ENCODE measurements at places on chromosomes 5 and 9.

GRCh38 chr9:83322438-83322837 lies 215.8 kb downstream of the FRMD3 start:
- no peak for DNase-seq

DNA sequence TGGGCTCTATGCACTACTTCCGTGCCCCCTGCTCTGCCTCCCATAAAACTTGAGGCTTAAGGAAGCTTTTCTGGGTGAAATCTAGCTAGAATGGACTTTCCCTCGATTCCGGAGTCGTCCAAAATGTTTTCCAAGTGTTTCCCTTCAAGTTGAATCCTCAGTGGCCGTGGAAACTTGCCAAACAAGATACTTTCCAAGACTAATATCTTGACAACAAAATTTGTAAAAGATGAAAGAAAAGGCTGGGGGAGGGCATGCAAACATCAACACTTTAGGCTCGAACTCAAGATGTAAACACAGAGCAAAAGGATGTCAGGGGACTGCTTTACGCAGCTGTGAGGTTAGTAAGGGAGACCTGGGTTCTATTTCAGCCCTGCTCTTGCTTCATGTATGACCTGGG lies 482.8 kb upstream of the KLF4 start:
- DNase-seq, result no peak

- DNase-seq, result no peak
These were observed 89.7 kb upstream of the ADRA1B start for GRCh38 chr5:159826351-159827214.

GRCh38 chr9:750249-750967 lies 91.1 kb upstream of the DMRT1 start:
- DNase-seq, result no peak

DNA sequence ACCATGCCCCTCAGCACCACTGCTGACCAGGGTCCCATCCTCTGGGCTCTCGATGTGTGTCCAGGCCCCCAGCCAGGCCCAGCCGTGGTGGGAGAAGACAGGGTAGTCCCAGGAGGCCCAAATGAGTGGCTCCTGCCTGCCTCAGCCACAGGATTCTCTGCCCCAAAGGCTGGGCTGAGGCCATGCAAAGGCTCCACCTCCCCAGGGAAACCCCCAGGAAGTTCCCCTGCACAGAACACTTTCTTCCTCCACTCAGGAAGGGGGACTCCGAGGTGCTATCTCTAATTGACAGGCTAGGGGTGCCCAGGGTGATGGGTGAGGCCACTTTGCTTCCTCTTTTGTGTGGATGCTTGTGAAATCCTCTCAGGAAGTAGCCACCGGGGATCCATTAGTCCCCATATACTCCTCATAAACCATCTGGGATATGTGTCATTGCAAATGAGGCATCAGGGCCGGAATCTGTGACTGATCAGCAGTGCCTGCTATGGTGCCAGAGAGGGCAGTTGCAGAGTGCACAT lies 23.1 kb upstream of the TDRD7 start:
- no peak for DNase-seq

All from spleen (tissue), 13 donors.